ENCODE measurements at places on chromosomes 4 and X.

- DNase-seq = no peak
Observed at GRCh38 chr4:53103481-53103880, 241.4 kb downstream of the RASL11B start.

- DNase-seq = no peak
Observed at GRCh38 chr4:116838609-116839008, 246.8 kb downstream of the TRAM1L1 start.

DNA sequence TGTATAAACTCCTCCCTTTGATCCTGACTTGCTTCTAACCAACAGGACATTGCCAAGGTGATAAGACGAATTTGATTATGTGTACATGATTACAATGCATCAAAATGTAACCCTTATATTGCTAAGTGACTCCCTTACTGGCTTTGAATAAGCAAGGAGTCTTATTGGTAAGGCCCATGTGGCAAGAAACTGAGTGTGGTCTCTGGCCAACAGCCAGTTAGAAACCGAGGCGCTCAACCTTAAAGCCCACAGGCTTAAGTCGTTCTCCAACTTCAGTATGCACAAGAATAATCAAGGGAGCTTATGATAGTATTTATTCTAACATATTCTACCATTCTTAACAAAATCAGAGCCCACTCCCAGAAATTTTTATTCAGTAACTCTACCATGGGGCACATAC, 374.2 kb upstream of the F9 start:
- DNase-seq = no peak

GRCh38 chr4:90572996-90573395, 445.8 kb downstream of the CCSER1 start:
- DNase-seq = no peak

GRCh38 chr4:168633064-168633463, 136.2 kb downstream of the PALLD start:
- no peak for DNase-seq

- no peak for DNase-seq
Observed at GRCh38 chr4:183164963-183165362, 65.9 kb downstream of the WWC2 start.

DNA sequence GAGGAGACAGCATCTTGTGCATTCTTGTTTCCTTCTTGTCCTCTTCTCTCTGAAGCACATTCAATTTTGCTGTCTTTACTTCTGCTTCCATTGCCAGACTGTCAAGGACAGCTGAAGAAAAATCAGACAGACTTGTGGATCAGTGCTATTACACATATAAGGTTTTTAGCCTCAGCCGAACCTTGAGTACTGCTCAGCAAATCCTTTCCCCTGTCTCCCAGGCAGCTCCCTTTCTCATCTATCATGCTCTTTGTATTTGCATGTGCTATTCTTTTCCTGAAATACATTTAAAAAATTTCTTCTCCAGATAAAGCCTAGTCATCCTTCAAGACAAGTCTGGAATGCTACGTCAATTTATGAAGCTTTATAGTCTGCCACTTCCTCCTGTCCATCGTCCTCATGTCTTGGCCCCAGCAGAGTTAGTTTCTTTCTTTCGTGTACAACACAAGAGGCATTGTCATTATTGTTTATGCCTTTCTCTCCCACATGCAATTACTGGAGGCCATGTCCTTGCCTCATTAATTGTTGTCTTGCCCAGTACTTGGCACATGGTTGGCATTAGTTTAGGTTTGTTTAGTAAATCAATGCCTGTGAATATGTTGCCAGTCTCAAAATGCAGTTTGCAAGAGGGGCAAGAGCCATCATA, 45.1 kb downstream of the ADGRL3 start:
- DNase-seq = no peak

DNA sequence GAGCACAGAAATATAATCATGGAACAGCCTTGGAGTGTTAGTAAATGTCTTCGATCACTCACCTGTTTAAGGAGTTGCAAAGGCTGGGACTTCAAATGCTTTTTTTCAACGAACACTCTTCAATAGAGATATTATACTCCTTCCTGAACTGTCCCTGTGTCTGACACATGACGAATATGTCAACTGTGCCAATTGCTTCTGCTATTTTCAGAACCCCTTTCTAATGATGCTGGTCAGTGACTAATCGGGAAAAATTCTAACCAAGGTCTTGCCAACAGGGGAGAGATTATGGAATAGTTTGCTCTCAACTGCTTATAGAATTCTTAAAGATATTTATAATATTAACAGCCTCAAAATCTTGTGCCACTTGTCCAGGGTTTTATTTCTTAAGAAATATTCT, 8.5 kb upstream of the KLHL34 start:
- DNase-seq = no peak

- no peak for DNase-seq
Observed at GRCh38 chrX:23844502-23845138, 61.6 kb downstream of the SAT1 start.

- DNase-seq = no peak
Observed at GRCh38 chr4:7500404-7500803, 65.7 kb upstream of the PSAPL1 start.

DNA sequence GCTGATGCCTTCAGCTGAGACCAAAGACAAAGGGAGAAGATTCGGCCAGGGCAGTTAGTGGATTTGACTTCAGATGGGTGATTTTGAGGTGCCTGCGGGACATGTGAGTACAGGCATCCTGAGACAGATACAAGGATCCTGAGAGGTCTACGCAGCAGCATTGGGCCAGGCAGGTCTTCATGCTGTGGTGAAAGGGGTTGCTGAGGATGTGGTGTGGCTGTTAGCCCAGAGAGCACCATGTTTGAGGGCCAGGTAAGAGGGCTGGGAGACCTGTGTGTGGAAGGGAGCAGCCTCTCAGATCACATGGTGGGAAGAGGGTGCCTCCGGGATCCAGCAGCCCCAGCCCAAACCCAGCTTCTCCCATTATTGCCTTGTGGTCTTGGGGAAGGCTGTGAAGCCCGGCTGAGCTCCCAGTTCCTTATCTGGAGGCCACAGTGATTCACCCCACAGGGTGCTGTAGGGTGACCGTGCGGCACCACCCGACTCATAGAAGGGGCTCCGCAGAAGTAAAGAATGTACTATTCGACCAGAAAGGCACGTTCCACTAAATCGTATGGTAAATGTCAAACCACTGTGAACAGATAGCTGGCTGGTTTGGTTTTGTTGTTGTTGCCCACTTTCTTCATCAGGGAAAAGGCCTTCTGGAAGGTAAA, 27.7 kb upstream of the TADA2B start:
- DNase-seq = no peak

DNA sequence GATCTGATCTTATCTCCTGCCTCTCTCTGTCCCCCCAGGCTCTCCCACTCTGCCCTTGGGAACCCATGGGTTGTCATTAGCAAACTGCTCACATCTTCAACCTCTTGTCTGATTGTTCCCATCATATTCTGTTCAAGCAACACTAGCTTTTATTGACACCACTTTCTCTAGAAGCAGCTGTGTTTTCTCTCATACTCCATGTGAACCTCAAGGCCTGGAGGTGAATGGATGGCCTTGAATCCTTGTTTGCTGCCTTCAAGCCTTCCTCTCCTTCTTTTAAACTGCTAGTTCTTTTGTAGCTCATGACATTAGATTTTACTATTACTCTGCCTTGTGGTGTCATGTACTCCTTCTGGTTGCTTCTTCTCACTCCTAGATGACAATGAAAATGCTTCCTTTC, 149.5 kb upstream of the WDFY3 start:
- no peak for DNase-seq

- no peak for DNase-seq
Observed at GRCh38 chr4:145734576-145735346, 54.8 kb downstream of the C4orf51 start.

DNA sequence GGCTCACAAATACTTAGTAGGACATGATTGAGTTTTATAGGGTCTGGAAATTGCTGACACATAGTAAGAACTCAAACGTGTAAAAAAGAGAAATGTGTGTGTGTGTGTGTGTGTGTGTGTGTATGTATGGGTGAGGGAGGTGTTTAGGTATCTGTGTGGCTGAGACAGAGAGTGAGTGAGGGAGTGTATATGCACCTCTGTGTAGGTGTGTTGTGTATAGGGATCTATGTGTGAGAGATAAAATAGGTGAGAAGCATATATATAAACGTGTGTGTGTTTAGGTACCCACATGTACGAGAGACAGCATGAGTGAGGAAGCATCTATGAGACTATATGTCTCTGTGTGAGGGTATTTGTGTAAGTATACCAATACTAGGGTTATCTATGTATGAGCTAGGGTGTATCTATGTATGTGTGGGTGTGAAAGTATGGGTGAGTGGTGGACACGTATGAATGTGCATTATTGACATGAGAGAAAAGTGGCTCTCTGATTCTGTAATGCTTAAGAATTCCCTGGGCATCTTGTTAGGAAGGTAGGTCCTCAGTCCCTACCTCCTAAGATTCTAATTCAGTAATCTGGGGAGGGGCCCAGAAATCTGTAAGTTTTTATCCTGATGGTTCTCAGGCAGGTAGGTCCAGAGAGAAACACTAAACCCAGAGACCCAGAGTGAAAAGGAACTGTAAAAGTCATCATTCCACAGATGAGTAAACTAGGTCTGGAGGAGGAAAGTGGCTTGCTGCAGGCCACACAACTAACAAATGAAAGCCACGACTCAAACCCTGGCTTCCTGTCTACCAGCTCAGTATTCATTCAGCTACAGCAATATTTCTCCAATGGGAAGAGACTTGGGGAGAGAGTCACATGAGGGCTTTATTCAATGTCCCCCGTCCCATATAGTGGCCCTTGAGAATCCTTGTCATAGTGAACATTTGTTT, 237.0 kb downstream of the IDS start:
- no peak for DNase-seq

DNA sequence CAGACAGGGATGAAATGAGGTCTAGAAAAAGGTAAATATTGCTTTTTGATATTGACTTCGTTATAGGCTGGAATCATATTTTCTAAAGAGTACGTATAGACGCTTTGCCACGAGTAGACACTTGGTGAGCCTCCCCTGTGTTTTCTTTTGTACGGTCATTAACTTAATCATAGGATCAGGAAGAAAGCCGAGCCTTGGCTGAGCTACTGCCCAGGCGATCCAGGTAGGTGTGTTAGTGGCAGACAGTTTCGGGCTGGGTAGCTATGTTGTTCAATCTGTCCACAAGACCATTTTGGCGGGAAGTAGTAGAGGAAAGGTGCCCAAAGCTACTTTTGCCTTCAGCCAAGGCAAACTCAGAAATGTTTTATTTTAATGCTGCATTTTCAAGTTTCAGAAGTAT, 8.8 kb downstream of the PRDM8 start:
- no peak for DNase-seq

GRCh38 chr4:65089666-65090065, 580.6 kb downstream of the EPHA5 start:
- DNase-seq = no peak

GRCh38 chr4:70449220-70449619, 22.8 kb upstream of the MUC7 start:
- DNase-seq = no peak

- no peak for DNase-seq
Observed at GRCh38 chr4:153409924-153410501, 56.1 kb upstream of the TMEM131L start.

- DNase-seq = no peak
Observed at GRCh38 chrX:45803383-45803921, 602.8 kb upstream of the DIPK2B start.

- no peak for DNase-seq
Observed at GRCh38 chrX:38732866-38733265, 68.4 kb upstream of the MID1IP1 start.

DNA sequence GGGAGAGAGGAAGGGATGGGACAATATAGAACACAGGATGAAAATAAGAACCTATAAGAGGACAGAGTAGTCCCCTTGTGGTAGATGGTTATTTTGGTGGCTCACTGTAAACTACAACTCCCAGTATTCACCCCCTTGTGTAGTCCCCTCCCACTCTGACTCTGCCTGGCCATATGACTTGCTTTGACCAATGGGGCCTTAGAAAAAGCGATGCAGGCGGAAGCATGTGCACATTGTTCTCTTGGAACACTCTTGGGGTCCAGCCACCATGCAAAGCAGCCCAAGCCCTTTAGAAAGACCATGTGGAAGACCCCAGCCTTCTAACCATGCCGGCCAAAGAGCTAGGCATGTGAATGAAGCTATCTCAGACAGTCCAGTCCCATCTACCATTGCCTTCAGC, 415.0 kb downstream of the BCOR start:
- DNase-seq = no peak

- DNase-seq = no peak
Observed at GRCh38 chrX:6685489-6685888, 150.6 kb upstream of the VCX3A start.

DNA sequence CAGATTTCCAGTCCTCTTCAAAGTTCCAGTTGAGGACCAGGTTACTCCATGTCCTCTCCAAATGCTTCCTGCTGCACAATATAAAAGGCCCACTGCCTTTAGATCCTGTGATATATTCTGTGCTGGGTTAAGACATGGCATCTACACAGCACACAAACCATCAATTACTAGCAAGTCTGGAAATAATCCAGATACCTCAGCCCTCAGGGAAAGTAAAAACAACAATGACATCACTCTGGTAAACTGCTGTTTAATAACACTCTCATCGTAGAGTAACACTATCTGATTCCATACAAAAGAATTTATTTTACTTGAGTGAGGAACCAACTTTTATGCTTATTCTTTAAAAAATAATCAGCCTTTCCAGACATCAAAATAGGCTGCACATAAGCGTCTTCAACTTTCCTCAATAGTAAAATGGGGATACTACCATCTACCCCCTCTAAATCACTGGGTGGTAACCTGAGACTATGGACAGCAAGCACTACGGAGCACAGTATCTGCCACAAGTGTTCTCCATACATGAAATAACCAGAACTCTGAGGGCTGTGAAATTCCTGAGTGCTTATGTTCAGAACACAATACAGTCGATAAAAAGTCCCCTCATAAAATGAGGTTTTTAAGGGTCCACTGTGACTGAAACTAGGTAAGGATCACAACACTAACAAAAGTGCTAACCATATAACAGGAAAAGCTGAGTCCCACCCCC, 53.4 kb downstream of the ABCG2 start:
- no peak for DNase-seq

DNA sequence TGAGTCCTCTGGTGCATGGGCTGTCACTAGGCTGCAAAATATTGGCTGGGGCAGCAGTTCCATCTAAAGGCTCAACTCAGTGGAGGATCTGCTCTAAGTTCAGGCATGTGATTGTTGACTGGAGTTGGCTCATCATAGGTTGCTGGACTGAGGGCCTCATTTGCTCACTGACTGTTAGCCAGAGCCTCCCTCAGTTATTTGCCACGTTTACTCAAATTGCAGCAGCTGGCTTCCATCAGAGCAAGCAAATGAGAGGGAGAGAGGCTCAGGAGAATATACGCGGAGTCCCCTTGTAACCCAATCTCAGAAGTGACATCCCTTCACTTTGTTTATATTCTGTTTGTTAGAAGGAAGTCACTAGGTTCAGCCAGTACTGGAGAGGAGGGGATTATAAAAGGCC, 54.1 kb downstream of the BMP3 start:
- DNase-seq = no peak

GRCh38 chr4:19677211-19677610, 574.5 kb upstream of the SLIT2 start:
- DNase-seq = no peak

DNA sequence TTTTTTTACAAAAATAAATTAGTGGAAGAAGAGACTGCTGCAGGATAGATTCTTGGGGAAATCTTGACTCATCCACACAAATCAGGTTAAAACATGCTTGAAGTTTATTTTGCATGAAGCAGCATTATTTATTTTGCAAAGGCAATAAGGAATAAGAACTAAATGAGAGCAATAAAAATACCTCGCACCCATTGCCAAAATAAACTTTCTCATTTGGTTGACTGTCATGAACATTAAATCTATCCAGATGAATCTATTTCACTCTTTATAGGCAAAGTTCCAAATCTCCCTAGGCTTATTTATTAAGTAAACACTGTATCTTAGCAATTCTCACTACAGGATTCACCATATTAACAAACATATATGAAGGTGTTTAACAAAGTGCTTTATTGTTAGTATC, 58.9 kb downstream of the HOPX start:
- no peak for DNase-seq

Measured in activated gamma-delta T cell treated with anti-CD3 and anti-CD28 coated beads, Interleukin-2, amount 50 U/mL, for 16 hours (primary cell).